ENCODE measurements at places on chromosomes 2 and 18.

GRCh38 chr2:218865396-218865795 is 5.8 kb downstream of the WNT6 start:
- no peak for DNase-seq

DNA sequence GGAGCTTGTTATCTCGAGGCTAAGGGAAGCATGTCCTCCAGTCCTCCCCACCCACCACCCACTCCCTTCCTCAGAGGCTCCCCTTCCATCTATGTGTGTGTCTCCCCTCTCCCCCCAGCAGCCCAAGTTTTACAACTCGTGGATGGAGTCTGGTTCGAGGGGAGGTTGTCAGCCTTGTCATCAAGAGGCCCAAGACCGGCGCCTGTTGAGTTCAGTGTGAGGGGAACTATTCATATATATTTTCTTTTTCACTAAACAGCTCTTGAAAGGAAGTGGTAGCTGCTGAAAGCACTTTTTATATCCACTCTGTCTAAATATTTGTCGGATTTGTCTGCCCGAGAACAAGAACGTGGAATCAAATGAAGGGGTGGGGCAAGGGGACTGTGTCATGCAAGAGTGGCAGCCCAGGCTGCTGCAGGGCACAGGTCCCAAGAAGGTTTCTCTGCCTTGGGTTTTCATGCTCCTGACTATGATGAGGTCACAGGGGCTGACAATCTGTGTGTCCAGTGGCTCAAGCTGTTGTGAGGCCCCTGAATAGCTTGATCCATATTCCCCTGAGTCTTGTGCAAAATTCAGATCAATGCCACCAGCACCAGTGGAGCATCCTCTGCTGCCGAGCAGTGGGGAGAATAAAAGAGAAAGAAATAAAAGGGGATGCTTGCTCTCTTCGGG is 35.0 kb downstream of the NRP2 start:
- no peak for DNase-seq

- DNase-seq: no peak
Observed at GRCh38 chr2:193253014-193253530, 1058.3 kb upstream of the TMEFF2 start.

DNA sequence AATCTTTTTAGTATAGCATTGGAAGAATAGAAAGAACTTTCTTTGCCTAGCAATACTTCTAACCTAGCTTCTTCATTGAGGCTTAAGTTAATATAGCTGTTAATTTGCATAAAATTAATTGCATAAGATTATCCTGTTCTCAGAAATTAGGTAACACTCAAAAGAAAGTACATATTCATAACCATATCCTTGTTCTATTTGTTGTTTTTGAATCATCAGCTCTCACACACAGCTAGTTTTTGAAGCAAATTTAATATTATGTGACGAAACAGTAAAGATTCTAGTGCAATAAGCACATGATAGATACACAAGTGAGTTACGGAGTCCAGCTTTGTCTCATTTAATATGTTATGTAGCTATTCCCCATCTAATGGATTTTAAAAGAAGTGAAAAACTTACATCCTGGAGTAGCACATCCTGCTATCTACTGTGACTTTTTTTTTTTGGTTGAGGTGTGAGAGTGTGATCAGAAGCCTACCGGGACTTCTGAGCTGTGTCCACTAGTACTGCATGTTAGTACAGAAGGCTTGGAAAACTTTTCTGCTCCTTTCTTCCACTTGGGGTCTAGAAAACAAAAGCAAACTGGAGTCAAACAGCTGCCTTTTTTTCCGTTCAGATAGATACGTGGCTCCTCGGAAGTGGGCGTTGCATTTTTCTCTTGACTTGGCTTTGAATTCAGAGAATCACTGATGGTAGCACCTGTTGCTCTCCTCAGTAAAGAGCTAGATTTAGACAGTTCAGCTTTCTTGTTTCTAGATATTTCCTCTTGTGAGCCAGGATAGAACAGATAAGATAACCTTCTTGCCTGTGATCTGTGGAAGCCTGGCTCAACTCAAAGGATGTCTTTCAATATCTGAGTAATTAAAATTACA is 27.2 kb downstream of the KDM3A start:
- DNase-seq: no peak

- no peak for DNase-seq
Observed at GRCh38 chr2:232873292-232873908, 3.3 kb downstream of the SNORC start.

DNA sequence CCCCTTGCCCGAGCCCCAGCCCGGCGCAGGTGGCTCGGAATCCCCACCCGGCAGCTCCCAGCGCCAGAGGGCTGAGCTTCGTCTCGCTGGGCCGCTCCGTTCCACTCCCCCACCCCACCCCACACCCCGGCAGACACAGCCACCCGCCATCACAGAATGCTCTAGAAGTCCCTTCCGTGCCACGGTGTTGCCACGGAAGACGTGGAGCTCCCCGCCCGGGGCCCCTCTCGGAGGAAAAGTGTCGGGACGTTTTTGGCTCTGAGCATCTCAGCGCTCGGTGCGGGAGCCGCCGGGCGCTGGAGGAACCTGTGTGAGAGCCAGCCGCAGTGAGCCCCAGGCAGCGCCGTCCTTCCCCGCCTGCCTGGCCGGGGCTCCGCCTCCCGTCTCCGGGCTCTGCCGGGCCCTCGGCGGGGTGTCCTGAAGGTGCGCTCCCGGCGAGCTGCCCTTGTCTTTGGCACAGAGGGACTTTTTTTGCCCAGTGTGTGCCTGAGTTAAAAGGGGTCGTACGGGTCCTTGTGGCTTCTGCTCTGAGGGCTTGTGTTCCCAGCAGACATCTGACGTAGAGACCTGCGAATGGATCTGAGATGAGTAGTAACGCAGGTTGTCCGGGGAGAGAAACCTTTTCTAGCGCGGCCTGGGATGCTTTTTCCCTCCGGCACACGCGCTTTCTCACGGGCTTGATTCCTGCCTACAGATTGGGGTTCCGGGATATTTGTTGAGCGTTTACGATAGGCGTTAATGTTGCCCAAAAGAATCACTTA is 1.8 kb downstream of the ZCCHC2 start:
- DNase-seq: peak; percentile 71

DNA sequence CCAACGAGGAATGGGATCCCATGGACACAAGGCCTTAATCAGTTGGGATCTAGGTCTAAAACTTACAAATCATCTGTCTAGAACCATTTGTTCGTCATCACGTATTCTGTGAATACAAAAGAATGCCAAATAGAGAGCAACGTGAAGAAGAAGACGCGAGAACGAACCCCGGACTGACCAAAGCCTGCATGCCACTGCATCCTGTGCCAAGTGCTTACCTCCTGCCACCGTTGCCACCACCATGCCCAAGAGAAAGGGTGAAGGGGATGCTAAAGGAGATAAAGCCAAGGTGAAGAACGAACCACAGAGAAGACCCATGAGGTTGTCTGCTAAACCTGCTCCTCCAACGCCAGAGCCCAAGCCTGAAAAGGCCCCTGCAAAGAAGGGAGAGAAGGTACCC is 30.2 kb downstream of the ITSN2 start:
- no peak for DNase-seq

GRCh38 chr2:140601342-140601741 is 1529.5 kb downstream of the LRP1B start:
- DNase-seq: no peak

GRCh38 chr18:68121826-68122225 is 593.1 kb downstream of the TMX3 start:
- DNase-seq: no peak

DNA sequence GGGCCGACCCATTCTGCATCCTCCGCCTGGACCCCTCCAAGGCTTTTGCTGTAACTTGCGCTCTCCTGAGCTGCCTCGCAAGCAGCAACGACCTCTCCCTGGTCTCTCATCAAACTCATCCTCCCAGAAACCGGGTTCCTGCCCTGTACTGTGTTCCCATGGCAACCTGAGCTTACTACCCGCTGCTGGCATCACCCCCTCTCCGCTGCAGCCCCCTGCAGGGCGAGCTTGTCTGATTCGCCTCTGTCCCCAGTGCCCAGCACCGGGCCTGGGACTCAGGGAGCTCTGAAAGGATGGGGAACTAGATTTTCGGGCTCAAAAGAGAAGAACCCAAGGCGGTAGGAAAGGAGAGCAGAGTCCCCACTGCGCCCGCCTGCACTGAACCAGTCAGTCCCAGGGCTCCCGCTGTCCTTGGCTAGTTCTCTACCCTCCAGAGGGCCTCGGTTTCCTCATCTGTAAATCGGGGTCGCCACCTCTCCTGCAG is 463 bp downstream of the HS1BP3 start:
- DNase-seq: peak; percentile 38

DNA sequence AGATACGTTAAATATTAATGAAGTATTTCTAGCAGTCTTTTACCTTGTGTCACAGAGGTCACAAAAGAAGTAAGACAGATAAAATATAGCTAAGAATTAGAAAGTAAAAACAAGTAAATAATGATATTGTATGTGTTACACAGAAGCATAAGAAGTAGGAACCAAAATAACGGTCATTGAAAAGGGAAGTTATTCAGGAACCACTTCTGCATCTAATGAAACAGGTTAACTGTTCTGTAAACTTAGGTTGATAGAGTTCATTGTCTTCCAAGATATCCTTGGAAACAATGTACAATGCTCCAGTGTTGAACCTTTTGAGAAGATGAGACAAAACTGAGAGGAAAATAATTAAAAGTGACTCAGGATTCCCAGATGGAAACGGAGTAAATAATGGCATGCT is 57.1 kb upstream of the CD302 start:
- DNase-seq: no peak

- no peak for DNase-seq
Observed at GRCh38 chr2:96391153-96391827, 55.7 kb downstream of the NCAPH start.

GRCh38 chr18:63683152-63683551 is 19.6 kb upstream of the SERPINB11 start:
- DNase-seq: no peak

GRCh38 chr18:25798046-25798445 is 292.4 kb downstream of the SS18 start:
- DNase-seq: no peak

DNA sequence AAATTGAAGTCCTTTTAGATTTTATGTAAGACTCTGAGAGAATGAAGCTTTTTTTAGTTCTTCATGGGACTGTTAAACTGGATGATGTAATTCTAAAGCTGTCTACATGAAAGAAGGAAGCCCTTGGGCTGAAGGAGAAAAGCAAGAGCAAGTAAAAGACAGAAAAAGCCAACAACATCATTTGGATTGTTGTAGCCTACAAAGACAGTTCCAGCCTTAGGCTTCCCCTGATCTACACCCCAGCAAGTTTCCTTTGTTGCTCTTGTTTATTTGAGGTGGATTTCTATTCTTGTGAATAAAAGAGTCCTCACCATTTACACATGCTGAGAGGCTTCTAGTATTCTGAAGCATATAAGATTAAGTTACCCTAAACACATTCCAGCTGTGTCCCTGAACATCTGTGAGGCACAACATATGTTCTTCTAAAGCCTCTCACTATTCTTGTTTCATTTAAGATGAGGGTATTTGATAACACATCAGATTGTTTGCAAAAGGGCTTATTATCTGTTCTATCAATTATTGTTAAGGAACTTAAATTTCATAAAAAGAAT is 377.8 kb downstream of the LNPK start:
- peak; percentile 14 for DNase-seq

GRCh38 chr2:234169674-234170073 is 119.2 kb downstream of the SPP2 start:
- DNase-seq: no peak

DNA sequence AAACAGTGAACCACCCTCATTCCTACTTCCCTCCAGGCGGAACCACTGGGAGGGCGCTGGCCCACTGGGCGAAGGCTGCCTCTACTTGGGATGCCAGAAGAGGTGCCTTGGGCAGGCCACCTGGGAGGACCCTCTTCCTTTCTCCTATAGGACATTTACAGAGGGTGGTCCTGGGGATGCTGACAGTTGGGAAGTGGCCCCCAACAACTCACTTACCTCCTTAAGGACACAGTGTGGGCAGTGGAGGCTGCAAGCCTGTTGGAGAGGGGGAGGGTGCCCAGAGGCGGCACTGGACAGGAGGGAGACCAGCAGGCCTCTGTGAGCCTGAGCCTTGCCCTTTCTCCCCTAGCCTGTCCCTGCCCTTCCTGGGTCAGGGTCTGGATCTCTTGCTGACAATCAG is 346.4 kb upstream of the HS6ST1 start:
- DNase-seq: no peak

DNA sequence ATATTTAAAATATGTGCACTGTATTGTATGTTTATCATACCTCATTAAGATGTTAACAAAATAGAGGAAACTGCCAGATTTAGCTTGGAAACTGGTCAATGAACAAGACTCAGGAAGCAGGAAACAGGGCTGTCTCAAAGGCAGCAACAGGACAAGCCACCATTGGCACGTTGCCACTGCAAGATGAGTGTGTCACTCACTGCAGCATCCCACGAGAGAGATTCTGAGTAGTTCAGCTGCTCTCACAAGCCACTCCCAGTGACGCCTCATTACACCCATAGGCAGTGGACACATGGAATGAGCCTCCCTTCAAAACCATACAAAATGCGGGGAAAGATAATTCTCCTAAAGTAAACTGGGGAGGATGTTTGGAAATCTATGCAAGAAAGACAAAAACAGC is 181.9 kb upstream of the DLGAP1 start:
- DNase-seq: no peak

GRCh38 chr2:33380001-33380609 is 96.3 kb upstream of the RASGRP3 start:
- DNase-seq: no peak

DNA sequence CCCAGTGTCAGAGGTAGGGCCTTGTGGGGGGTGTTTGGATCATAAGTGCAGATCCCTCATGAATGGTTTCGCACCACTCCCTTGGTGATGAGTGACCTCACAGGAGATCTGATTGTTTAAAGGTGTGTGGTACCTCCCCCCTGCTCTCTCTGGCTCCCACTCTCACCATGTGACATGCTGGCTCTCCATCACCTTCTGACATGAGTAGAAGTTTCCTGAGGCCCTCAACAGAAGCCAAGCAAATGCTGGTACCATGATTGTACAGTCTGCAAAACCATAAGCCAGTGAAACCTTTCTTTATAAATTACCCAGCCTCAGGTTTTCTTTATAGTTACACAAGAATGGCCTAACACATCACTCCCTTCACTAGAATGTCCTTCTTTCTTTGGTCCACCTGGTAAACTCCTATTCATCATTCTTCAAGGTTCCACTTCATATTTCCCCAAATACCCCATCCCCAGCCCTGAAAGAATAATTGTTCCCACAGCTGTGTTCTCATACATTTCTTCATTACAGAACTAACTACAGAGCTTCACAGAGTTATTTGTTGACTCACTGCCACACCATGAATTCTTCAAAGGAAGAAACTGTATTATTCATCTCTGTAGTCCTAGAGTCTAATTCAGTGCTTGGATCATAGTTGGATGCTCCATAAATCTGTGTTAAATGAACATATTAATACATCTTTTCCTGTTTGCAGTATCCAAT is 81.2 kb upstream of the STK17B start:
- no peak for DNase-seq

DNA sequence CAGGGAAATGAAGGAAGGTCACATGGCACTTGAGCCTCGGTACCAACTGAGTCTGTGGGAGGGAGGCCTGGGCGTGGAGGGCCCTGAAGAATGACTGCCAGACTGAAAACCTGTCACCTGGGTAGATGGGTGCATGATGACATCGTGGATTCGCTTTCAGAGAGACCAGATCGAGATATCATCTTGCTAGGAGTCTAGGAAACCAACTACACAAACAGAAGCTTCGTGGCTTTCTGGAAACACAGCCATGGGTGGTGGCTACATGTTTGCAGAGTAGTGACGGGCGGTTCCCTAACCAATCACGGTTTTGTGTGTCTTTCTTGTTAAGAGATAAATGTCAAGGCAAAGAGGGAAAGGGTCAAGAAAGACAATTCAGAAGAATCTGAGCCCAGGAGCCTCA is 155.0 kb downstream of the EIPR1 start:
- DNase-seq: no peak

All from HL-60 (cell line).